Stimulated activated naive CD4-positive, alpha-beta T cell (primary cell): ENCODE measurements at places on chromosomes 6 and 20.

GRCh38 chr6:12419631-12420272 is 129.6 kb downstream of the EDN1 start:
- no peak for DNase-seq

DNA sequence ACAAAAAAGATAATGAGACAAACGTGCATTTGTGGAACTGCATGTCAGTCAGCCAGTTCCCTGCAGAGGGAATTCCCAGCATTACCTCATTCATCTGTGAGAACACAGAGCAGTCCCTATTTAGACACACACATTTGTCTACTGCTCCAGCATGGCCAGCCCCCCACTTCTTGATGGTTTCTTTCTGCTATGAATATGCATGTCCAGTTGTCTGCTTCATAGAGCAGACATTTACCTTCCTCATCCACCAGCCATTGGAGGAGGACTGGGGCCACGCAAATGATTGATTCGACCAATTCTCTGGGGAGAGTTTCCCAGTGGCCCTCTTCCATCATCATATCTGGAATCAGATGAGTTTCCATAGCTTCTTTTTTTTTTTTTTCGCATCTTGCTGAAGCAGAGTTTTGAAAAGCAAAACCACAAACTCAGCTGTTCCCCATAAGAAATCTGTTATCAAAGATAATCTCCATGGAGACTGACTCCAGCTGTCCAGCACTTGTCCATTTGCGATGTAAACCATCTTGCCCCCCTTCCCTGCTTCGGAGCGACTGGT is 11.8 kb downstream of the ENPP1 start:
- no peak for DNase-seq

DNA sequence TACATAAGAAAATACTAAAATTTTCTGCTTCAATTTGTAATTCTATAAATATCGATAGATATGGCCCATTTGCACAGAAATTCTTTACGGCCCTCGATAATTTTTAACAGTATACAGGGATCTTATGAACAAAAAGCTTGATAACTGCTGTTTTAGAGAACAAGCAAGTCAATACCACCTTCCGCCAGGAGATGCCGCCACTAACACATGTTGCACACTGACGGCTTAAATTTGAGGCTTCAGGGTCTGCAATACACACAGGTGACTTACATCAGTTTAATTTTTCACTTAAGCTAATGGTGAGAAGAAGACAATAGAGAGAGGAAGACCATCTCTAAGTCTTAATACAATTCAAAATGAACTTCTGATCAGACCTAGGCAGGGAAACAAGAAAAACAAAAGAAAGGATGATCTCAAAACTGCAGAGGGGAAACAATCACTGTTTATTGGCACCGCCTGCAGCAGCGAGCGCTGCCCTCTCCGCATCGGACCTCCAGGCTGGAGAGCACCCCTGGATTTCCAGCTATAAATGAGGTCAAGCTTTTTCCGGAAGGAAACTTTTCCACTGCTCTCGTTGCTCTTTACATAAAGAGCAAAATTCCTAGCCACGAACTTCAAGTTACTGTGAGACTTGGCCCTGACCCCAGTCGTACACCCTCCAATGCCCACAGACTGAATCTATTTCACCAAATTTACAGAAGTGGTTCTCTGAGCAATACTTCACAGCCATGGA is 53.9 kb downstream of the OTOR start:
- DNase-seq, result peak; percentile 10

DNA sequence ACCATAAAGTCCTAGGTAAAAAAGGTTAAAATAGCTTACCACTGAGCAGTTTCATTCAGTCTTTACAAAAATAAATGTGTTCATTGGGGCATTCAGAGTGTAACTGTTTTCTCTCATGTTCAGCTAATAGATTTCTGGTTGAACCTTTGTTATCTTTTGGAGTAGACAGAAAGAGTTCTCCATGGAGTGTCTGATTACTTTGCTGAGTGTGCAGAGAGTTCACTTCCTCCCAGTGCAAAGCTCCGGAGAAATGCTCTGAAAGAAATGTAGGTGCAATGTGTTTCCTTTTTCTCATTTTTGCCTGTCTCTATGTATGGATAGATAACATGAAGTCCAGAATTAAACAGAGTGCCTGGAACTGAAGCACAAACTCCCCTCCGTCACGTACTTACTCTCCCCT is 52.6 kb downstream of the JAG1 start:
- no peak for DNase-seq
